ENCODE measurements at places on chromosomes 5 and 9.

GRCh38 chr5:96150007-96150406 is 188.4 kb upstream of the ELL2 start:
- DNase-seq: no peak

GRCh38 chr5:158881091-158881880 is 218.4 kb downstream of the EBF1 start:
- no peak for DNase-seq

DNA sequence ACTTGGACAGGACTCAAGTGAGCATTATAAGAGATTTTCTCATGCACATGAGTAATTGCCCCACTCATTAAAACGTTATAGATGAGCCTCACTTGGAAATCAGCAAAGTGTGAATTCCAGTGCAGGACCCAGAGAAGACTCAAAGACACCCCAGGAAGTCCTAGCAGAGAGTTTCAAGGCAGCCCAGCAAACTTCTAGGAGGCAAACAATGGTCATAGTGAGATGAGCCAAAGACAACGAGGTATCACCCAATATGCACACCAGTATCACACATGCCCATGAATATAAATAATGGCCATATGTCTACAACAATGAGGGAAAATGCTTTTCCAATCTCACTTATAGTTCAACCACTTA is 245.9 kb downstream of the ACTL7B start:
- no peak for DNase-seq

GRCh38 chr9:136921718-136922117 is 22.8 kb downstream of the FBXW5 start:
- DNase-seq: no peak

DNA sequence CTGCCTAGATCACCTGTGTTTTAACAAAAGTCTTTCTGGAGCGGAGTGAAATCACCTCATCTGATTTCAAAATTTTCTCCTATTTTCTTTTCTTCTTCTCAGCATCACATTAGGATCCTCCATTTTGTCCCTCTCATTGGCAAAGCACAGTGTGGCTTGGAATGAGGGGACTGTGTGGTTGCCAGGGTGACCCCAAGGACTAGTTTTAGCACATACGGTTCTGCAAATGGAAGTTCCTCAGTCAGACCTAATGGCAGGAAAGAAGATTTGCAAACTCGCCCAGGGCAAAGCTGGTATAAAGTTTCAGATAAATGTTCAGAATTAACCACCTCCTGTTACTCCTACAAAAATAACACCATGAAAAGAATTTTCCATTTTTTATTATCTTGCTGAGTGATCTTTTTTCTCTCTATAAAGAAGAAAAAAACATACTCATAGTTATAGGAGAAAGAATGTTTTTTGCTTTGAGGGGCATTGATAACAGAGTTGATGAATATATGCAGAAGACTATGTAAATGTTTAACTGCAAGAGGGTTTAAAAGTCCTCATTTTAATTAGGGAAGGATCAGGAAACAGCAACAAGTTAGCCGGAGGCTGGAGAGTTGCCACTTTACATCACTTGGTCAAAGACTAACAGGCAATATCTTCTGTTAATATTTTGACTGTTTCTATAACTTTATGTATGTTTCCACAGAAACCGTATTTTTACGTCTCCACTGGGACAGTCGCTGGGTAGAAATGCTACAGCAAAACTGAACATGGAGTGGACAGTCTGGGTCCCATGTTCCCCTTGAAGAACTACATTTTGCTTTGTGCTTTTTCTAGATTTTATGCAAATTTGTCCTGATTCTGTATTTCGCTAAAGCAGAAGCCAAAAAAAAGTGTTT is 257.8 kb downstream of the NR2F1-AS1 start:
- no peak for DNase-seq

DNA sequence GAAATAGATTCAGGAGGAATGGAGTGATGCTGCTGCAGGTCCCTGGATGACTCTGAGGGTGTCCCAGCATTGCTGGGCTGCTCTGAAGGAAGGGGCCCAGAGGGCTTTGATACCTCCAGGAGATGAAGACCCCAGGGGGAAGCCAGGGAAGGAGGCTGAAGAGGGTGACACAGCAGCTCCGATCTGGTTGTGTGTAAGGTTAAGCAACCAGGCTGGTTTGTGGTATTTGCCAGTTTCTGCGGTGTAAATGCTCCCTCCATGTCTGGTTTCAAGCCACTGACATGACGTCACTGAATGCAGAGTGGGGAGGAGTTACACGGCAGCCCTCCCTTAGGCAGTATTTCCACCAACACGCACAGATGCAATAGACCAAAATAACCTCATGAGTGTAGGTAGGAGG is 40.0 kb upstream of the ORM1 start:
- DNase-seq: peak; percentile 5

- no peak for DNase-seq
Observed at GRCh38 chr9:17824191-17824590, 245.3 kb downstream of the SH3GL2 start.

DNA sequence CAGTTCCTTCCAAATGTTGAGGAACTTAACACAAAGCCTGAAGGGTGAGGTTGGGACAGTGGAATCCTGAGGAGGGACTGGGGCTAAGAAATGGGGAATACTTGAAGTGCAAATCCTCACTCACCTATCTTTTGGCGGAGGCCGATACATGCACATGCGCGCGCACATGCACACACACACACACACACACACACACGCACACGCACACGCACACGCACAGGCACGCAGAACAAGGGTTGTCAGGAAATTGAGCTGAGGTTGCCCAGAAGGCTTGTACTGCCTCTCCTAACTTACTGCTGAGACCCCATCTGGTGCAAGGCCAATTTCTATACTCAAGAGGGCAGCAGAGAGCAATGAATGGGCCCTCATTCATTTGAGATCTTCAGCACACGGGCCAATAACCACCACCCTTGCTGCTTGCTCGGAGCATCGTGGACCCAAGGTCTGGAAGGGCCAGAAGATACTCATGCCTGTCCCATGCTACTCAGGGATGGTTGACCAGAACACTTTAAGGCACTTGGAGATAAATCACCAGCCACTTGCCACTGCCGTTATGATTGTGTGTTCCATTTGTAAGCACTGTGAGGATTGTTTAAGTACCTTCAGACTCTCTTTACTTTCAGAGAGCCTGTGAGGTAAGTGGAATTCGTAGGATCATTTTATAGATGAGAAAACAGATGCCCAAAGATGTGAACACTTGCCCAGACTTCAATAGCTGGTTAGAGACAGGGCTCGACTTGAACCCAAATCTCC is 21.5 kb downstream of the BTF3 start:
- peak; percentile 85 for DNase-seq

- DNase-seq: no peak
Observed at GRCh38 chr5:99646011-99646647, 717.3 kb upstream of the CHD1 start.

DNA sequence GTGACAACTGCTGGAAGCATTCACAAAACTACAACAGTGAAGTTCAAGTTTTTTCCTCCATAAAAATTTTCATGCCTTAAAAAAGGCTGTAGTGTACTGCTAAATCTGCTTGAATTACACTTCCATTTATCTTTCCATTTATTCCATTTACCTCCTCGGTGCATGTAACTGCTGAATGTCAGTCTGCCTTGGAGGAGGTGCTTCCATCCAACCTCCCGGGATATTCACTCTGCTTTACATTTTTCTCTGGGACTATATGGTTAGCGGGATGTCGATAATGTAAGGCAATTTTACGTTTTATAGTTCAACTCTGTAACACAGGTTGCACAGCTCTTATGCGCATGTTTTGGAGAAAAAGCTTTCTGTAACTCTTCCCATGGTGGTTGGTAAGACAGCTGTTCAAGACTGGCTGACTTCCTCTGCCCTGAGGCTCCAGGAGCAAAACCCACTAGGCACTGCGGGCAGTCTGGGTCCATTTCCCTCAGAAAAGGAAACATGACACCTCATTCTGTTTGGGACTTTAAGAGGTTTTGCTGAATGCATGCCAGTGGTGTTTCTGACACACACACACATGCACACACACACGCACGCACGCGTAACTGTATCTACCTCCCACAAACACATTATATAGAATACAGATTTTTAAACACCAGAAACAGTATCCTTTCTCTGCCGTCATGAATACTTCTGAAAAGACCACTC is 66.1 kb downstream of the SPTLC1 start:
- DNase-seq: no peak

DNA sequence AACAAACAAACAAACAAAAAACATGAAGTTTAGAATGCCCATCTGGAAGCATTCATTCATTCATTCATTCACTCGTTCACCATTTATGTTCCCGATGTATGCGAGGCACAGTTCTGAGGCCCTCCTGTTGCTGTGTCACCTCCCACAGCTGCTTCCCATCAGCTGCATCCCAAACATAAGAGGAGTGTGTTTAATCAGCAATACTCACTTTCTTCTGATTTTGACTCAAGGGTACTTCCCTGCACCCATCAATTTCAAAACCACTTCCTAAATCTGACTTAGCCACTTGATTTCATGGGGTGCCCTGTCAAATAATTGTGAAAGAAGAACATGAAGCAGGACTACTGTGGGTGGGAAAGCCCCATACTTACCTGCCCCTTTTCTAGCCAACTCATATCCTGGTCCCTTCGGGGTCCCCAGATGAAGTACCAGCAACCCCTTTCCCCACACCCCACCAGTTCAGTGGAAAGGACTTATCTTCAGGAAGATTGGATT is 128.0 kb upstream of the IL12B start:
- DNase-seq: peak; percentile 16

GRCh38 chr9:86082870-86083269 is 16.5 kb downstream of the GOLM1 start:
- no peak for DNase-seq

DNA sequence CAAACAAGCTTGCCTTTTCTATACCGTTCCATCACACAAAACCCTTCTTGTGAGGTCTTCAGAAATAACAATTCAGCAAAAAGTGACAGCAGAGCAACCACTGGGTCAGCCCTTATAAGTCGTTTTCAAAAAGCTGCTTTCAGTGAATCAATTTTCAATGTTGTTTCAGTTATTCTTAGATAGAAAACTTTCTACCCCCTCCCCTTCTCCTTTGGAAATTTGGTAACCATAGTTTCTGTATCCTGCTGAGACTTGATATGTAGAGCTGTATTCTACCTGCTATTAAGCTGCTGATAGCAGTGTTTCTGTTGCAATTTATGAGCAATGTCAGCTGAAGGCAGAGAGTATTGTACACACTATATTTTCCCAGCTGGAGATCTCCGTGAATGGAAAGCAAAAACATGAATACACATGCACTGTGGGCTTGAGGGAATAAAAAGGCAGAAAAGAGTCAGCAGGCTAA is 75.7 kb downstream of the ZNF608 start:
- no peak for DNase-seq

DNA sequence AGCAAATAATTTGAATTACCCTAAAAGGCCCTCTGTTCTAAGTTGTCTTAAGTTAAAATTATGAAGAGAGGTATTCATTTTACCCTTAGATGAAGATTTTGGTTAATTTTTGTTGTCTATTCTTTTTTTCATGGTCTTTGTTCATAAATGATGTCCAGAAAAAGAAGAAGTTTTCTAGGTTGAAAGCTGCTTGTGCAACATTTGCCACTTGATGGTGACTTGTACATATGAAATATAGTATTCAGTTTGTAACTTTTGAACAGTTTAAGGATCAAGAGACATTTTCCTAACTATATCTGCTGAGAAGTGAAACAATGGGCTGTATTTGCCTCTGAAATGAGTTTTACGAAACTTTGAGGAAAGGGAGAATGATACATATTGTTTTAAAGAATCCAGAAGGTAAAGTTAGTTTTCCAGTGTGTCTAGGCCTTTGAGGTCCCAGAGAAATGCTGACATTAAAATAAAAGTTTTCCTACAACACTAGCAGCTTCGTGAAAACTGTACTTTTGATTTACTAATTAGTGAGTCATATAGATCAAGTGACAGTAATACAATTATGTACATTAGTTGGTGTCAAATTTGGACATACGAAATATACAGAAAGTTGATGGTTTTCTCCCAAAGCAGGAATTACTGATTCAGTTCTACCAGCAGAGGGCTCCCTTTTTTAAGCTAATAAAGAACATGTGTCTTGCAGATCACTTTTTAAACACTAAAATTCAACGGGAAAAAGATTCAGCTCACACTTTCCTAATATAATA is 70.5 kb downstream of the PIK3R1 start:
- DNase-seq: peak; percentile 74

GRCh38 chr5:135436951-135437418 is 10.2 kb downstream of the DCANP1 start:
- DNase-seq: no peak

- DNase-seq: no peak
Observed at GRCh38 chr5:128962211-128962610, 3.1 kb upstream of the SLC27A6 start.

- no peak for DNase-seq
Observed at GRCh38 chr5:163190784-163191183, 246.6 kb upstream of the CCNG1 start.

DNA sequence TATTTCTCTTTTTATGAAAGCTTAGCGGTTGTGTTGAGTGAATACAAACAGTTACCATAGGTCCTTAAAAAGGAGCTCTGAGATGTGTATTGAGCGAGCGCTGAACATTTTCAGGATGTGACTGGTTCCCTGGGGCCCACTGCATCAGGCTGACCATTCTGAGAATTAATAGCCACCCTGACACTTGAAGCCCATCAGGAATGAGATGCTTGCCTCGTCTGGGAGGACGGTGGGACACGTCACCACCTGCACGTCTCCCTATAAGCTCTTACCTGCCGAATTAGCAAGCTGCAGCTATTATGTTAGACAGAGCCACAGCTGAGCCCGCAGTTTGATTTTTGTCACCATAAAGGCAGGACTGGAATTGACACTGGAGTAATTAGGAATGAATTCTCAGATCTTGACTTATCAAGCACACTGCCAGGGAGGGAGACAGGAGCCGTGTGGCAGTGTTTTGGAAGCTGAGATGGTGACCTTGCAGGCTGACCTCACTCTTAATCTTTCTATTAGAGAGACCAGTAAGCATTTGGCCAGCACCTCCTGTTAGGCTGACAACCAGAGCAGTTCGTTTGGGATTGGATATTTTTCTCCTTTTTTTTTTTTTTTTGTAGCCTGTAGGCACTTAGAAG is 373.1 kb upstream of the WWC1 start:
- DNase-seq: no peak

DNA sequence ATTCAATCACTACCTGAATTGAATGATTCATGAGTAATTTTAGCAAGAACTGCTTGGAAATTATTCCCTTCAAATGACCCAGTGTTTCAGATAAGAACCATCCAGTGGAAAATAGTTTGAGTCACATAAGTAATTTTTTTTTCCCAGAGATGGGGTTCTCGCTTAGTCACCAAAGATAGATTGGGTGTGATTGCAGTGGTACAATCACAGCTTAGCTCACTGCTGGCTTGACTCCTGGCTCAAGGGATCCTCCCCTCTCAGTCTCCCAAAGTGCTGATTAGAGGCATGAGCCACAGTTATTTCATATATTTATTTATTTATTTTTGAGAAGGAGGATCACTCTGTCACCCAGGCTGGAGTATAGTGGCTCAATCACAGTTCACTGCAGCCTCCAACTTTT is 574.5 kb upstream of the ARRDC3 start:
- DNase-seq: no peak

- DNase-seq: no peak
Observed at GRCh38 chr9:115395511-115396021, 277.6 kb upstream of the TNC start.

DNA sequence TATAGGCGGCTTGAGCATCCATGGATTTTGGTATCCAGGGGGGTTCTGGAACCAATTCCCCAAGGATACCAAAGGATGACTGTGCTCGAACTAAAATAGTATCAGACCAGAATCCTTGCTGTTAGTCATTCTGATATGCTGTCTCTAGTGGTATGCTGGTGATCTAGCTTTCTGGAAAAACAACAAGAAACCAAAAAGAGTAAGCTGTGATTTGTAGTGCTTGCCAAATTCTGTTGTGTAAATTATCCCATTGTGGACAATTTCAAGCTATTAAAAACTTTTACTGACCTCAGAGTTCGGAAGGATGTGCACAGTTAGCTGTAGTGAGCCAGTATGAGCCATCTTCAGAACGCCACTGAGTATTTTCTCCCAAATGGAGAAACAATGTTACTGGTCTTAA is 99.0 kb upstream of the FBN2 start:
- no peak for DNase-seq
